ENCODE measurements at places on chromosomes 12 and 14.

GRCh38 chr14:61331992-61332657 lies 10.7 kb downstream of the PRKCH start:
- DNase-seq, result no peak

DNA sequence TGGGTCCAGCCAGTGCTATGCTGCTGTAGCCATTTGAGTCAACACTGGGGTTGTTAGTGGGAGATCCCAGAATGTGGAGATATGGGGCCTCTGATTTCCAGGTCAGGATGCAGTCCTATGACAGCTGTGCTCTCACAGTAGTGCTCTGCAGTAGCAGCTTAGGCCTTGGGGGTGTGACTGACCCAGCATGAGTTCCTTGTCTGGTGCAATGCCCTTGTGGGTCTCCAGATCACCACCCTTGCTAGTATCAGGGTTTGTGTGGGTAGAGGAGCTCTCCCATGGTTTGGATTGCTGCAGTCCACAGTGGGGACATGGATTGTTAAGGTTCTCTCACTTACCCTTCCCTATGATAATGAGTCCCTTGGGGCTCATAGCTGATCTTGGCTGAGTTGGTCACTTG lies 113.7 kb downstream of the RAD51B start:
- no peak for DNase-seq

- DNase-seq, result no peak
These were observed 1279.1 kb upstream of the FLRT2 start for GRCh38 chr14:84250893-84251292.

GRCh38 chr14:65658202-65658601 lies 245.7 kb downstream of the FUT8 start:
- no peak for DNase-seq

- DNase-seq, result no peak
These were observed 57.3 kb downstream of the NTN4 start for GRCh38 chr12:95733141-95733825.

- no peak for DNase-seq
These were observed 874 bp upstream of the YARS2 start for GRCh38 chr12:32756476-32757066.

- DNase-seq, result no peak
These were observed 22.8 kb downstream of the COX8C start for GRCh38 chr14:93369713-93370266.
